ENCODE measurements at places on chromosomes 16 and 17.

- H3K36me3 ChIP-seq = no peaks in the 10 kb centered on the region
- H3K4me1 ChIP-seq = no peaks in the 10 kb centered on the region
- no peak overlapping the region for H3K4me3 ChIP-seq
- H3K27ac ChIP-seq = no peak overlapping the region
- DNase-seq = no peak
Observed at GRCh38 chr16:14364386-14365199, 265.5 kb downstream of the PARN start.

GRCh38 chr17:1787301-1787902 is 25.5 kb downstream of the SERPINF1 start:
- DNase-seq = no peak
- no peak overlapping the region for H3K27ac ChIP-seq
- peaks cover 20% of the 10 kb centered on the region for H3K4me1 ChIP-seq
- no peak overlapping the region for H3K4me3 ChIP-seq
- H3K27me3 ChIP-seq = no peaks in the 10 kb centered on the region

DNA sequence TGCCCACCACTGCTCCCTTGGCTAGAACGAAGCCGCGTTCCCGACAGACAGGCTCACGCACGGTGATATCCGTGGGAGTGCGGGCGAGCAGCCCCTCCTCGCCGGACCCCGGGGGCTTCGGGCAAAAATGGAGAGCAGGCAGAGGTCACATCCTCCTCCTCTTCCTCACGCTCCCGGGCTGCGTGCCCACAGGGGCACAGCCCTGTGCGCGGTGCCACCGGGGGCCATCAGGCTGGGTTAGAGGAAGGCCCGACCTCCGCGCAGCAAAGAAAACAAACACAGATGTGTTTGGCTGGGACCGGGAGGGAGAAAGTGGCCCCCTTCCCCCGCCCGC is 519 bp upstream of the NTN1 start:
- DNase-seq = no peak
- H3K27ac ChIP-seq = no peak overlapping the region
- peaks cover 32% of the 10 kb centered on the region for H3K4me1 ChIP-seq
- peak overlapping the region; percentile 85 for H3K4me3 ChIP-seq
- no peaks in the 10 kb centered on the region for H3K36me3 ChIP-seq

DNA sequence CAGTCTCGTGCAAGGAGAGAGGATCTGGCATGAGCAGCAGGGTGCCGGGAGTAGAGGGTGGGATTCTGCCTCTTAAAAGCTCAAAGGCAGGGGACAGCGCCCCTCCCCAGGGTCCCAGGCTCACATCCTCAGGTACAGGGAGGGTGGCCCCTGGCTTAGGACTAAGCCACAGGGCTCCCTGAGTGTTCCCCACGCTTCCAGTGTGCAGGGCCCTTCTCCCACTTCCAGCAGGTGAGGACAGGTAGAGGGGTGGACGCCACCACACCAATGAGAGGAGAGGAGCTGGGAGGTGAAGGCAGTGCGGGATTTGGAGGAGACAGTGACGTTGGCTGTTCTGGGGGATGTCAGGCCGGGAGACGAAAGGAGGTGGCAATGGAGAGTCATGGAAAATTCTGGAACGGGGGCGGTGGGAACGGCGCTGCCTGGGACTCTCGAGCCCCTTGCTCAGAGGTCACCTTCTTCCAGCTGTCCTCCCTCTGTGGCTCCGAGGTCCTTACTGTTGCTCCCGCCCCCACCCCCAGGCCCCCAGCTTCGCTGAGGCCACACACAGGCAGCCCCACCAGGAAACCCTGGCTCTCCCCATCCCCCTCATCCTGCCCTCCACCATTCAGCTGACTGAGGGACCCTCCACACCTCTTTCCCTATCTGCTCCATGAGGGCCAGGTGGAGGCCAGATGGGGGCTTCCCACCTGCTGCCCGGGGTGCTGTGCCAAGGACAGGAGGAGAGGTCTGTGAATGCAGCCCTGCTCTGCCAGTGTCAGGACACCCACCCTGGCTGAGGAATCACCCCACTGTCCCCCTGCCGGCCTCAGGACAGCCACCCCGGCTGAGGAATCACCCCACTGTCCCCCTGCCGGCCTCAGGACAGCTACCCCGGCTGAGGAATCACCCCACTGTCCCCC is 57.7 kb upstream of the ACSF3 start:
- DNase-seq = no peak
- no peaks in the 10 kb centered on the region for H3K36me3 ChIP-seq
- peaks cover 20% of the 10 kb centered on the region for H3K27me3 ChIP-seq

- no peak overlapping the region for H3K27ac ChIP-seq
- no peaks in the 10 kb centered on the region for H3K4me1 ChIP-seq
- no peaks in the 10 kb centered on the region for H3K36me3 ChIP-seq
- H3K27me3 ChIP-seq = no peaks in the 10 kb centered on the region
- H3K4me3 ChIP-seq = no peak overlapping the region
Observed at GRCh38 chr17:38465391-38466345, 37.4 kb downstream of the ARHGAP23 start.

DNA sequence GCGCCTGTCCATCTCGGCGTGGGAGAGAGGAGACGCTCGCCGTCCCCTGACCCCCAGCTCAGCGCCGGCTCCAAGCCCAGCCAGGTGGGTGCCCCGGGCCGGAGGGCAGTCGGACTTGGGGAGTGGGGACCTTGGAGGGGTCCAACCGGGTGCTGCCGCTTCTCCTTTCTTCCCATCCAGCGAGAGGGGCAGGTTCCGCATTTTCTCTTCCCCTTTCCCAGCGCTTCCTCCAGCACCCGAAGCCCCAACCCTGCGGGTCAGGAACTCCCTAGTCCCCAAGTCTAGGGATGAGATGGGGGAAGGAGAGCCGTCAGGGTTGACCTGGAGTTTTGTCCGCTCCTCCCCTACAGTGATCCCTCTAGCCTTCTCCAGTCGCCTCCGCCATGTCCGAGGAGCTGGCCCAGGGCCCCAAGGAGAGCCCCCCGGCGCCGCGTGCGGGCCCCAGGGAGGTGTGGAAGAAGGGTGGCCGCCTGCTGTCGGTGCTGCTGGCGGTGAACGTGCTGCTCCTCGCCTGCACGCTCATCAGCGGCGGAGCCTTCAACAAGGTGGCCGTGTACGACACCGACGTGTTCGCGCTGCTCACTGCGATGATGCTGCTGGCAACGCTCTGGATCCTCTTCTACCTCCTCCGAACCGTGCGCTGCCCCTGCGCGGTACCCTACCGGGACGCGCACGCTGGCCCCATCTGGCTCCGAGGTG is at the start of gene OTOP2:
Gene OTOP2, plus strand, starts transcription at position 24 of the 699 bp plus-strand sequence. Its CDS starts 360 bp downstream, at position 384.
- H3K27me3 ChIP-seq = peaks cover 78% of the 10 kb centered on the region
- peak within 1 kb of the TSS; percentile 52 for H3K4me3 ChIP-seq
- H3K4me1 ChIP-seq = peaks cover 26% of the 10 kb centered on the region
- DNase-seq = no peak
- peak within 1 kb of the TSS; percentile 65 for H3K27ac ChIP-seq

GRCh38 chr16:27700304-27700995 is 150.5 kb downstream of the KATNIP start:
- no peaks in the 10 kb centered on the region for H3K27me3 ChIP-seq
- no peak overlapping the region for H3K27ac ChIP-seq
- H3K36me3 ChIP-seq = peaks cover 37% of the 10 kb centered on the region
- no peaks in the 10 kb centered on the region for H3K4me1 ChIP-seq
- DNase-seq = no peak
